ENCODE measurements at places on chromosomes 2 and 18.

GRCh38 chr2:21890041-21890440, 766.3 kb downstream of the TDRD15 start:
- DNase-seq, result no peak

DNA sequence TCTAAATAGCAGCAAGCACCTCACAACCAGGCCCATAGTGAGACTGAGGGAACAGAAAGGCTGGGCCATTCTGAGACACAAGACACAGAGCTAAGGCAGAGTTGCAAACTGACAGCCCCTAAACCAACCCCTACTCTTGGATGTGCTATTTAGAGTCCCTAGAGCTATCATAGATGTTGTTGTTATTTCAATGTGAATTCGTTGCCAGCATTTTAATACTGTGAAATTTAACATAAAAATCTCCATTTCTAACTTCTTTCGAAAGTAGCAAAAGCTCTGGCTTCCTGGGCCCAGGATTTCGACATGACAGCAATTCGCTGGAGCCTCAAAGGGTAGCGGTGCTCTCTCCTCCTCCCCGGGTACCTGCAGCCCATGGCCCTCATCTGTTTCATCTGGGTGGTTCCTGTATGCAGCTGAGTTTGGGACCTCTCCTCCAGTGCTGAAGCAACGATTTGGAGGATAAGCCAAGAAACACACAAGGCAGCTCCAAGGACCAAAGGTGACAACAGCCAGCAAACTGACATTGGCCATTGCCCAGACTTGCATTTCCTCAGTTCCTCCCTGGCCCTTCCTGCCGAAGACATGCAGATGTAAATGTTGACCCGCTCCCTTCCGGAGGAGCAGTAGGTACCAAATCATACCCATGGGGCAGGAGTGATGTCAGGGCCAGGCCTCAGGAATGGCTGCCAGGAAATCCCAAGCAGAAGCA, 254.4 kb upstream of the NCKAP5 start:
- DNase-seq, result no peak

DNA sequence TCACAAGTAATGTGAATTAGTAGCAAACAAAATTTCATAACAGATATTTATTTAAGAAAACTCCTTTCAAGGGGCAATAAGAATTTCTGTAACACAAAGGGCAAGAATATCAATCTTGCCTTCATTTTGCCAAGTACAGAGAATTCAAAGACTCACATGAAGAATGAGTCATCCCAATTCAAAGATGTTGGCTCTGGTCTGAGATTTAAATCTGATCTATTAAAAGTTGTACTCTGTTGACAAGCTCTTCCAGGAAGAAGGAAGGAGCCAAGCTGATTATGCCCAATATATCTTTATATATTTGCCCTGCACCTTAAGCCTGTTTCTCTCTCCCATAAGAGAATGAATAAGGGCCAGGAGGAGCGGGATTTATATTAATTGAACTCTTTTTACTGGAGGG, 55.9 kb upstream of the RPE start:
- DNase-seq, result no peak

GRCh38 chr2:48531141-48531648, 1.2 kb downstream of the STON1 start:
- DNase-seq, result no peak

- DNase-seq, result no peak
Measured at GRCh38 chr2:106163948-106164545, 30.1 kb downstream of the UXS1 start.

GRCh38 chr2:189402932-189403331, 38.3 kb upstream of the WDR75 start:
- no peak for DNase-seq

- DNase-seq, result peak; percentile 19
Measured at GRCh38 chr2:167293172-167293781, 405.0 kb downstream of the XIRP2 start.

GRCh38 chr2:189082376-189082975, 97.1 kb downstream of the COL5A2 start:
- DNase-seq, result no peak

GRCh38 chr2:233435436-233436190, 81.3 kb downstream of the DGKD start:
- no peak for DNase-seq

DNA sequence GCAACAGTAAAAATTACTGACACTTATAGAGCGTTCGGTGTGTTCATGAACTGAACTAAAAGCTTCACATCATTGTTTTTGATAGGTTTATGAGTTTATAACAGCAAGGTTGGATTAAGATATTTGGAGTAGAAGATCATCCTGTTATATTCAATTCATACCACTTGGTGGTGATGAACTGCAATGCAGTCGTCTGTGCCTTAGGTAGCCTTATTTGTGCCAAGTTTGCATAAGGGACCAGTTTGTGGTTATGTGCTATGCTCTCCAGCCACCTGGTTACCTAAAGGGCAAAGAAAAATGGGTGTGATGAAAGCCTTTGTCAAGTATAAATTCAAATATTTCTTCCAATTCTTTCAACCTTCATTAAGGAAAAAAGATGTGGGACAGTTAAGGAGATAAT, 150.9 kb upstream of the KCNH7 start:
- DNase-seq, result peak; percentile 6

DNA sequence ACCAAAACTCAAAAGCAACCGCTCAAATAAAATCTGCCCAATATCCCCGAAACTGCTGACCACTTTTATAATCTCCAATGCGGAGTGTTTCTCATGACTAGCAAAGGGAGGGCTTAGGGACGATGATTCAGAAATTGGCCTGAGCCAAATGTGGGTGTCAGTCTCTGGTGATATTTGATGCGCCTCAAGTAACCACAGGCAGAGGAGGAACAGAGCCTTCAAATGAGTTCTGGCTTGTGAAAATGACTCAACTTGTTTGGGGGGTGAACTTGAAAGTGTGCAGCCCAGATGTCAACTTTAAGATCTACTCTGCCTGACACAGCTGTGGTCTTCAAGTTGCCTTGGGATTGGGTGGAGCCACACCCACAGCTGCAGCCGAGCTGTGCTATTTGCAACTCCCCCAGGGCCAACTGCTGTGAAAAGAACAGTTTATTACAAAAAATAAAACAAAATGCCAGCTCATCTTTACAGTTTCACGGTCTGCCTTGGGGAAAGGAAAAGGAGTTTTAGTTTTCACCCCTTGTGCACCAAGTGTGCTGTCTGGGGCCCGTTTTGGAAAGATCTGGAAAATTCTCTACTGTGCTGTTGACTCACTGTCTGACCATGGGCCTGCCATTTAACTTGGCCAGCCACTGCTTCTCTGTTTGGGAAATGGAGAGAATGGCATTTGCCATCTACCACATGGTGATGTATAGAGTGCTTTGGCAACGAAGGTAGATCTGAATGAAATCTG, 222.1 kb downstream of the MTX2 start:
- DNase-seq, result no peak

DNA sequence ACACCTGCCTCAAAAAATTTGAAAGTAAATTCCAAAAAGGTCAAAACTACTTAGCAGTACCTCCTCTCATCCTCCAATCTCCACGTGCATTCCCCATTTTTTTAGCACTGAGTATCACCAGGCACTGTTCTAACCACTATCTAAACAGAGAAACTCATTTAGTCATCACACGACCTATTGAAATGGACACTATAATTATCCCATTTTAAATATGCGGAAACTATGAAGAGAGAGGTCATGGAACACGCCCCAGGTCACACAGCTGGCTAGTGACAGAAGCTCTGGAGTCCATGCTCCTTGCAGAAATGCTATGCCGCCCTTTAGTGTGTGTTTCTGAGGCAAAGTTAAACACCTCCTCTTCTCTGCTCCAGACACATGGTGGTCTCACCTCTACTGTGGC, 99.5 kb downstream of the CABYR start:
- no peak for DNase-seq

DNA sequence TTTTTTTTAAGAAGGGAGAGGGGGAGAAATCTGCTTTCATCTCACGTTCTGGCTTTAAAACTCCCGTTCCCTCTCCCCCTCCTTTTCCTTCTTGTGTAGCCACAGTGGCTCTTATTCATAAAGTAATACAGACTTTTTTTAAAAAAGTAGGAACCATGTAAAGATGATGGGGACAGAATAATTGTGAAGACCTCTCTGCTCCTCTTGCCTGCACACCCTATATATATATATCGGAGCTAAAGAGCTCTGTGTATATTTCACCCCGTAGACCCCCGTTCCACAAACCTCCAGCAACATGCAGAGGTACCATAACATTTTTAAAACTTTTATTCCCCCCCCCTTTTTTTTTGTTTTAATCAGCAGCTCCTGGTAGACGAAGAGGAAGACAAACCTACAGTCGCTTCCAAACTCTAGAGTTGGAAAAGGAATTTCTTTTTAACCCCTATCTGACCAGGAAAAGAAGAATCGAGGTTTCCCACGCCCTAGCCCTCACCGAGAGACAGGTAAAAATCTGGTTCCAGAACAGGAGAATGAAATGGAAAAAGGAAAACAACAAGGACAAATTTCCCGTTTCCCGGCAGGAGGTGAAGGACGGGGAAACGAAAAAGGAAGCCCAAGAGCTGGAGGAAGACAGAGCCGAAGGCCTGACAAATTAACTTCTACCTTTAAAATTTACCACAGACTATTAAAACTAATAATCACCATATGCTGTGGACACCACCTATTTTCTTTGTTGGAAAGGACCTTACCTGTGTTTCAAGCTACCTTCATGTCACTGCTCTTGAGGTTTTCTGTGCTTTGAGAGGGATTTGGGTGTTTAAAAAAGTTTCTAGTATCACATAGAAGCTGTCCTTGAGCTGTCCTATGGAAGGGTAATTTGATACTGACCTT, 1.7 kb downstream of the HOXD8 start:
- DNase-seq, result no peak

- DNase-seq, result no peak
Measured at GRCh38 chr2:38981003-38981669, 91.5 kb downstream of the ARHGEF33 start.

- peak; percentile 92 for DNase-seq
Measured at GRCh38 chr2:5691985-5692529, at the start of gene SOX11. TSS of gene SOX11 (plus strand) at chr2:5692384. CDS start at chr2:5692722, 338 bp downstream.

- no peak for DNase-seq
Measured at GRCh38 chr18:37702841-37703240, 137.2 kb upstream of the CELF4 start.

GRCh38 chr2:241774419-241775222, 2.0 kb upstream of the GAL3ST2 start:
- peak; percentile 38 for DNase-seq

- no peak for DNase-seq
Measured at GRCh38 chr2:209872675-209873074, 101.0 kb downstream of the UNC80 start.

DNA sequence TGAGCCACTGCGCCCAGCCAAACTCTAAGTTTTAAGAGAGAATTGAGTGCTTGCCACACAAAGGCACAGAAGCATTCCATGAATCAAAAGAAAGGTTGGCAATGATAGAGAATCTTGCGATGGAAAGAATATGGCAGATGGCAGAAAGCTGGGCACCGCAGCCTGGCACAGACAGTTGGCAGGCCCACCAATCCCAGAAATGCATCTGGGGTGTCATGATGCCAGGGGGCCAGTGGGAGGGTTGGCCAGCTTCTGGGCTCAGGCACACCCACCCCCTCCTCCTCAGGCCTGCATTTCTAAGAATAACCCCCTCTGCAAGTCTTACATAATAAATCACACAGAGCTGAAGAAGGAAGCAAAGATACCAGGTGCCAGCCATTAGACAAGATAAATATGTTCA, 19.6 kb downstream of the ZNF2 start:
- DNase-seq, result no peak

DNA sequence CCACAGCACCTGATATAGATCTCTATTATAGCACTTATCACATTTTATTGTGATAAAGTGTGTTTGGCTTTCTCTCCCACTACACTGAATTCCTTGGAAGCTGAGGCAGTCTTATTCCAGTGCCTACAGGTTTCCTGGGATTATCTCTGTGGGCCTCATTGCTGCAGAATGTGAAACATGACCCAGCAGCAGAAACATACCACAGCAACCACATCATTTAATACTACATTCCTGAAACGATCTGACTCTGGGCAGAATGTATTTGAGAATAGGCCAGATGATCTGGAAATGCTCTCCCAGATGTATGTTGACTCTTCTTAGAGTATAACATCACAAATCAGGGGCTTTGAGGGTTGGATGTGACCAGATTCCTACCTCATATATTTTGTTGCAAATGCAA, 323.5 kb upstream of the TANK start:
- no peak for DNase-seq

GRCh38 chr2:174777347-174778084, 13.2 kb upstream of the CHRNA1 start:
- no peak for DNase-seq

DNA sequence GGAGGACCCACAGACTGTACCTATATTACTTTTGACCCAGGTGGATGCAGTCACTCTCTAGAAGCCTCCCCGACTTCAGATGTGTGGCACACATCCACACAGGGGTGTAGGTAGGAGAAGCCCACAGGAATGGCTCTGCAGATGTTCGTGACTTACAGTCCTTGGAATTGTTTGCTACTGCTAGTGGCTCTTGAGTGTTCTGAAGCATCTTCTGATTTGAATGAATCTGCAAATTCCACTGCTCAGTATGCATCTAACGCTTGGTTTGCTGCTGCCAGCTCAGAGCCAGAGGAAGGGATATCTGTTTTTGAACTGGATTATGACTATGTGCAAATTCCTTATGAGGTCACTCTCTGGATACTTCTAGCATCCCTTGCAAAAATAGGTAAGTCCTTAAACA, 605 bp downstream of the SLC9A4 start:
- DNase-seq, result no peak

GRCh38 chr18:39746201-39746600, 2180.6 kb upstream of the CELF4 start:
- no peak for DNase-seq

GRCh38 chr18:25825056-25825455, 265.4 kb downstream of the SS18 start:
- DNase-seq, result no peak

- no peak for DNase-seq
Measured at GRCh38 chr2:32249731-32250236, 14.9 kb downstream of the NLRC4 start.

GRCh38 chr2:10561288-10562035, 113.3 kb upstream of the ODC1 start:
- no peak for DNase-seq

DNA sequence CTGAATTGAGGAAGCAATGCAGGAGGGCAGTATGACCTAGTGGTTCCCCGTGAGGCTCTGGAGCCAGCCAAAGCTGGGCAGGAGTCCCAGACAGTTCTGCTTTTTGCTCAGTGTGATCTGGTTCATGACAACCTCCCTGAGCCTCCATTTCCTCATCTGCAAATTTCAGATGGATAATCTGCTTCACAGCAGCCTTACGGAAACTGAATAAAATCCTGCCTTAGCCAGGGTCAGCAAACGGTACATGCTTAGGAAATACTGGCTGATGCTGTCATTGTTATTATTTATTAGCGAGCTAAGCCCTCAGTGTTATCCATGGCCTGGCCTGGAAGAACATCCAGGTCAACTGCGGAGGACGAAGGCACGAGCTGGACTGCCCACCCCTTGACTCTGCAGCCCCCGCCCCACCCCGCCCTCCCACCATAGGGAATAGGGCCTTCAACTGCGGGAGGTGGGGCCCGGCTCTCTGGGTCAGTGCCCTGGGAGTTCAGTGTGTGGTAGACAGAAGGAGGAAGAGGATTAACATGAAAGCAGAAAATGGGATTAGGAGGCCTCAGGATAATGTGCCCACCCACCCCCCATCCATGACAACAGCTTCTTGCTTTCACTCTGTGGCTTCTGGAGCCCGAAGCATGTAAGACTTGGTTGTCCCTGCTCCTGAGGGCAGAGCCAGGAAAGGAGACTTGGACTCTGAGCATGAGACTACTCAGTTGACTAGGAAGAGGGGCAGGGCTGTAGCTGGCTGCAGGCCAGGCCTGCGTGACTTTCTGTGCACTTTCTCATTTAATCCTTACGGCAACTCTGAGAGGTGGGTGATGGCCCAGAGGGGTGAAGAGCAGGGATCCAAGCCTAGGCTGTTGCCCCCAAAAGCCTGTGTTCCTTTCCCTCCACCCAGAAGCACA, 13.1 kb downstream of the PKDCC start:
- no peak for DNase-seq

GRCh38 chr2:19899985-19900930, 1.5 kb downstream of the TTC32 start:
- DNase-seq, result no peak

Data from NCI-H1092 treated with DMSO at 0.1 percent for 48 hours (cell line).